Upper lobe of right lung (tissue), 1 donor: ENCODE measurements at places on chromosomes 6 and 20. TPM values are rescaled to one million over a fixed set of nuclear protein-coding genes. Genes with fewer than 3 reads are reported as not detected.

PLEKHG1 gene
- total RNA-seq, result 34.6 TPM

RIMS1 gene
- 3.9 TPM for total RNA-seq

TASP1 gene
- 17.1 TPM for total RNA-seq

OVOL2 gene
- 6.7 TPM for total RNA-seq

ANKRD66 gene
- total RNA-seq, result not detected

ADGB gene
- not detected for total RNA-seq

SLC16A10 gene
- total RNA-seq, result 12.3 TPM

- no peaks in the 10 kb centered on the region for H3K27me3 ChIP-seq
- no peak overlapping the region for H3K4me3 ChIP-seq
- H3K36me3 ChIP-seq, result no peaks in the 10 kb centered on the region
These were observed 33.9 kb upstream of the SGK1 start for GRCh38 chr6:134351615-134352474.

- DNase-seq, result no peak
- no peak overlapping the region for H3K4me3 ChIP-seq
- H3K27ac ChIP-seq, result no peak overlapping the region
- H3K36me3 ChIP-seq, result no peaks in the 10 kb centered on the region
- no peaks in the 10 kb centered on the region for H3K27me3 ChIP-seq
- peaks cover 17% of the 10 kb centered on the region for H3K4me1 ChIP-seq
These were observed 56.5 kb upstream of the FNDC1 start for GRCh38 chr6:159112714-159113113.

- H3K27me3 ChIP-seq, result no peaks in the 10 kb centered on the region
- no peak overlapping the region for H3K4me3 ChIP-seq
- no peak overlapping the region for H3K27ac ChIP-seq
- no peak for DNase-seq
- H3K4me1 ChIP-seq, result no peaks in the 10 kb centered on the region
These were observed 68.6 kb upstream of the FYN start for GRCh38 chr6:111941686-111942330.

GRCh38 chr6:37016995-37017394 lies 11.5 kb downstream of the FGD2 start:
- H3K4me1 ChIP-seq, result no peaks in the 10 kb centered on the region
- no peak overlapping the region for H3K27ac ChIP-seq
- DNase-seq, result no peak
- peaks cover 6% of the 10 kb centered on the region for H3K36me3 ChIP-seq

DNA sequence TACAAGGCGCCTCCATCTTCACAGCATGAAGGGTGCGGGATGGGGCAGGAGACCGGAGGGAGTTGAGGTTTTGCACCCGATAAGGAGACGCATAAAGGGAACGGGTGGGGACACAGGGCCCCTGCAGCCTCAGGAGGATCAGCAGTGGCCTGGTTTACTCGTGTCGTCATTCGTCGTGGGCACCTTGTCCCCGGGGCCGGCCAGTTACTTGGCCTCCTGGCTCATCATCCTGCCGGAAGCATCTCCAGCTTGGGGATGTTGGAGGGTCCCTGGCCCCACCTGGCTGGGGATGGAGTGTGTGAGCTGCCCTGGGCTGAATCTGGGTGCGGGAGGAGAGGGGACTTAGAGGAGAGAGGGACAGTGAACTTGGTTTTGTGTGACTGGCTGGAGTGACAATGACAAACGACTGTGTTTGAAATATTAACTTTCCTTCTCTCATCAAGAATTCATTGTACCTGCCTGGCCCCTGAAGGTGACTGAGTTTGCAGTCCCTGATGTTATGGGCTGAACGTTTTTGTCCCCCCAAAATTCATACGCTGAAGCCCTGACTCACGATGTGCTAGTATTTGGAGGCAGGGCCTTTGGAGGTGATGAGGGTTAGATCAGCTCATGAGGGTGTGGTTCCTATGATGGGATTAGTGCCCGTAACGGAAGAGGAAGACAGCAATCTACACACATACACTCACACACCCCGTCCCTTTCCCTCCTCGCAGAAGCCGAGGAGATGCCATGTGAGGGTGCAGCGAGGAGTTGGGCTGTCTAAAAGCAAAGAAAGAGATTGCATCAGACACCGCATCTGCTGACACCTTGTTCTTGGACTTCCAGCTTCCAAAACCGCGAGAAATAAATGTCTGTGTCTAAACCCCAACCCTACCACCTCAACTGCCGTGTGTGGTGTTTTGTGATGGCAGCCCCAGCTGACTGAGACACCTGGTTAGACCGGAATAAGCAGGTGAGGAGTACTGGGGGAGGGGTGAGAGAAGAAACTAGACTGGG lies 65.0 kb upstream of the MAP3K4 start:
- no peak overlapping the region for H3K4me3 ChIP-seq
- H3K36me3 ChIP-seq, result no peaks in the 10 kb centered on the region
- H3K27me3 ChIP-seq, result no peaks in the 10 kb centered on the region
- H3K4me1 ChIP-seq, result peaks cover 4% of the 10 kb centered on the region
- no peak overlapping the region for H3K27ac ChIP-seq

- H3K27me3 ChIP-seq, result no peaks in the 10 kb centered on the region
- H3K4me1 ChIP-seq, result no peaks in the 10 kb centered on the region
- no peak for DNase-seq
These were observed 11.1 kb downstream of the TMEM74B start for GRCh38 chr20:1173698-1174097.

- H3K4me3 ChIP-seq, result no peak overlapping the region
- no peaks in the 10 kb centered on the region for H3K36me3 ChIP-seq
- H3K27me3 ChIP-seq, result no peaks in the 10 kb centered on the region
- H3K27ac ChIP-seq, result no peak overlapping the region
- peaks cover 62% of the 10 kb centered on the region for H3K4me1 ChIP-seq
- no peak for DNase-seq
These were observed 50.2 kb downstream of the RREB1 start for GRCh38 chr6:7157752-7158616.
